ENCODE measurements at places on chromosomes 3 and 15.

GRCh38 chr3:194671511-194671899, 486 bp downstream of the LSG1 start:
- DNase-seq, result no peak

DNA sequence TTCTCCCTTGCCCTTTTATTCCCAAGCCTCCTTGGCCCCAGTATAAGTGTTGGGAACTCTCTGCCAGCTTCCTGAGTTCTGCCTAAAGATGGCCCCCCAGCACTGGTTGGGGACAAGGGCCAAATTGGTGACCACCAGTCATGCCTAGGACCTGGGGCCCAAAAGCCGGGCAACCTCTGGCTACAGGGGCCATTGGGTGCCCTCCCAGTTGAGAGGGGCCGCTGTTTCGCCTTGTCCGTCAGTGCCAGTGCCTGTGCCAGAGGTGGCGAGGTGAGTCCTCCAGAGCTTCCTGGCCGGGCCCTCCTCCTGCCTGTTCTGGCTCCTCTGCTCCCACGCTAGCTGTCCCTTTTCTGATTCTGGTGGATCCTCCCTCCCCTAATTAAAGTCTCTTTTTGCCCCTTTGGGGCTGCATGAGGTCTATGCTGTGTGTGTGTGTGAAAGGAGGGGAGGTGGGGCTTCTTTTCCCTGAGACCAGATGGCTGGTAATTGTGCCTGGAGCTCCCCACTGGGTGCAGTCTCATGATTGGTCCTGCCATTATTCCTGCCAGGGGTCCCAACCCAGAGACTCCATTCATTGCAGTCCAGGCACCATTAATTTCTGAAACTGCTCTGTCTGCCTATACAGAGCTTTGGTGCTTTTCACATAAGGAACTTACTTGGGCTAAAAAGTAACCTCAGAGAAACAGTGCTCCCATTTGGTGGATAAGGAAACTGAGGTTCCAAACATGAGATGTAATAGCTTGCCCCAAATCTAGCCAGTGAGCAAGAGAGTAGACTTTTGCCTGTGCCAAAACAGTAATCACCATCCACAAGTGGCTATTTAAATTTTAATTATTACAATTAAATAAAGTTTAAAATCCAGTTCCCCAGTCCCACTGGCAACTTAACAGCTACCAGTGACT, 3.1 kb upstream of the TTLL3 start:
- DNase-seq, result no peak

DNA sequence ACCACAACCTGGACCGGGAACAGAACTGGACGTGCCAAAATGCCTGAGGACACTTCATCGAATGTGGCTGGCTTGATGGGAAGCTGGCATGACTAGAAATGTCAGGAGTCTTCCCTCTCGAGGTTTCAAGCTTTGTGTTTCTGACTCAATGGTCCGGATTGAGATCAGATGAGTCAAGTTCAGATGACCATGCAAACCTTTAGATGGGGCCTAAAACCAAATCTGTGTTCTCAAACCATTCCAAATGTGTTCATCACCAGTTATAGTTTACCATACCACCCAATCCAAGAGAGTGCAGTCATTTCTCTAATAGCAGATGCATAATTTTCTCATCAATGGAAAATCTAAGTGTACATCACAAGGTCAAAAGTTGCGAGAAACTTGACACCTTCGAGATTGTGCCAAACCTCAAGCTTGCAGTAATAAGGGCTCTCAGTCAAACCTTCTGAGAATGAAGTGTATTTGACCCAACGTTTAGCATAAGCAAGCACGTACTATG, 369.1 kb downstream of the RORA start:
- no peak for DNase-seq

DNA sequence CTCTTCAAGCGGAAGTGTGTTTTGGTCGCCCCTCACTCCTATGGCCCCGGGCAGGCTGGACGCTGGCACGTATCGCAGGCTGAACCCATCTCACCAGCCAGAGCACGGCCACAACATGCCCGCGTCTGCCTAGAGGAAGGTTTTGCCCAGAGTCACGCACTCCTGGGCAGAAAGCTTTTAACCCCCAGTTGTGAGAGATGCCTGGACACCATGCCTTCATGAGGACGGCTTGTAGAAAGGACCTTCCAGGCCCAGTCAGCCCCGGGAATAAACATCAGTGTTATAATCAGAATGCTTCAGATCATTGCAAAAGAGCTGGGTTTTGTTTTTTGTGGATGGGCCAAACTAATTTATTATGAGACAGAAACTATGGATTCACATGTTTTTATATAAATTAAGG, 16.5 kb downstream of the CYFIP1 start:
- DNase-seq, result no peak

DNA sequence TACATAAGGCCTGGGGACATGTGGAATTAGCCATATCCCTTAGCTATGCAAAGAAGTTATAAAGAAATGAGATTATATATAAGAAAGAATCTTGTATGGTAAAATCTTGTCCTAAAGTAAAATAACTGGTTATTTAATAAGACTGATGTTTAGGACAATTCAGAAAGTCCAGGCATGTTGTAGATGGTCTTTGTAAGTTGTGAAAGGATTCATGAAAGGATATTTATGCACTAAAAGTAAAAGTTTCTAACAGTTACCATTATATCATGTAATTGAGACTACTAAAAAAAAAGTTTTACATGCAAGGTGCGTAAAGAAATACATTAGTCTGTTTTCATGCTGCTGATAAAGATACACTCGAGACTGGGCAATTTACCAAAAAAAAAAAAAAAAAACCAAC, 146.3 kb downstream of the FMN1 start:
- no peak for DNase-seq

- DNase-seq, result no peak
These were observed 149.6 kb upstream of the TLE3 start for GRCh38 chr15:70247281-70247680.

GRCh38 chr3:72951259-72951722, 45.3 kb upstream of the PPP4R2 start:
- DNase-seq, result no peak

DNA sequence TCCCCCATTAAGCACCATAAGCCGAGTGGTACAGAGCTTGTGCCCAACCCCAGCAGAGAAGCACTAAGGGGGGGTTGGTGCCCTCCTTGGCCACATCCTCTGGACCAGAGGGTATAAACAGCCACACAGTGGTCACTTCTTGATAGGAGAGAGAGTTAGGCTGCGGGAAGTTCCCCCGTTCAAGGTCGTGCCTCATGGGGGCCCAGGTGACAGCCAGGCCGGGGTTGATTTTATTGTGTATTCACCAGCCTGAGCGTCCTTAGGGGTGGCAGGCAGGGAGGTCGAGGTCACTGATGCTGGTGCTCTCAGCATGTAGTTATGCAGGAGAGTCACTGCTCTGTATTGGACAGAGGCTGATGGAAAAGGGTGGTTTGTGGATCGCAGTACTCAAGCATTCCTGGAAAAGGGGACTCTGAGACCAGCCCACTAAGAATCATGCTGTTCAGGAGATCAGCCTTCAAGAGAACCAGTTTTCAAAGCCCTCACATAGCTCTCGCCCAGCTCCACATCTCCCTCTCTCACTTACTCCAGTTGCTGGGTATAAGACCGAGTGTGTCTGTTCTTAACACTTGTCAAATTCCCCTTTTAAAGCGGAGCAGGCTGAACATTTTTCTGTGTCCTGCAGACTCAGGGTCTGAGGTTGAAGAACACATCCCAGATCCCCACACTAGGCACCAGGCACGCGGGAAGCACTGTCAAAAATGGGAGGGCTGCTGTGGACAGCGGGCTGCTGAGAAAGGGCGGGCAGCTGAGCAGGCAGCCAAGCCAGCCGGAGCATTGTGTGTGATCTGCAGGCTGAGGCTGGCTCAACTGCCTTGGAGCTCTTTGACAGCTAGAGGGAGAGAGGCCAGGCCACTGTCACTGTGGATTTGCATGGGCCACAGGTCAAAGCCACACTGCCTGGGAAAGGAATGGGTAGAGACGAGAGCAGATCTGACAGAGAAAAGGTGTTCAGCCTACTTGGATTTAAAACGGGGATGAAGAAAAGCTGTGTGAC, 279.3 kb upstream of the LRRFIP2 start:
- no peak for DNase-seq

DNA sequence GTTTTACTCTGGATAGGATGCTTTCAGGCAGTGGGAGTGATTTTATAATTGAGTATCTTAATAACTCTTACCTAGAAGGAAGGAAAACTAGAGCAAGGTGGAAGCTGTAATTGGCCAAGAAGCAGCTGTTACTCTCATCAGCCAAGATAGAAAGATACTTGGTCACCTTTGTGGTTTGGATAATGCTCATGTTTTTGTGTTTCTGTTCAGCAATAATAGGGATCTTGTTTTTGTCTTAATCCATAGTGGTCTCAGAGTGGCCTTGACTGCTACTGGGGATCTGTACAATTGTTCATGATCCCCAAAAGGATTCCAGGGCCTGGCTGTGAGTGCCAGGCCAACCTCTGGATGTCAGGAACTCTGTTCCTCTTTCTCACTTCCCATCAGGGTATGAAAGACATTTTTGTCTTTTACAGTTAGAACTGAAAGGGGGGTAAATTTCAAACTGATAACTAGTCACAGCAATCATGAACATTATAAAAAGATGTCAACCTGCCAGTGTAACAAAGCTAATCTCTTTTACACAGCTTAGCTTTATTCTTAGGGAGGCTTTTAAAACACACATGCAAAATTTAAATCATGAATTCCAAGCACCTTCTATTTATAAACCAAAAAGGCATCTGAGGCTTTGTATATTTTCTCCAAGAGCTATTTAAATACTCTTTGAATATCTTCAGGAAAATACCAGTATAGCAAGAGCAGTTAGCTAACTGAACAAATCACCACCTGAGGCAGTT, 6.0 kb downstream of the UBL7 start:
- DNase-seq, result no peak

DNA sequence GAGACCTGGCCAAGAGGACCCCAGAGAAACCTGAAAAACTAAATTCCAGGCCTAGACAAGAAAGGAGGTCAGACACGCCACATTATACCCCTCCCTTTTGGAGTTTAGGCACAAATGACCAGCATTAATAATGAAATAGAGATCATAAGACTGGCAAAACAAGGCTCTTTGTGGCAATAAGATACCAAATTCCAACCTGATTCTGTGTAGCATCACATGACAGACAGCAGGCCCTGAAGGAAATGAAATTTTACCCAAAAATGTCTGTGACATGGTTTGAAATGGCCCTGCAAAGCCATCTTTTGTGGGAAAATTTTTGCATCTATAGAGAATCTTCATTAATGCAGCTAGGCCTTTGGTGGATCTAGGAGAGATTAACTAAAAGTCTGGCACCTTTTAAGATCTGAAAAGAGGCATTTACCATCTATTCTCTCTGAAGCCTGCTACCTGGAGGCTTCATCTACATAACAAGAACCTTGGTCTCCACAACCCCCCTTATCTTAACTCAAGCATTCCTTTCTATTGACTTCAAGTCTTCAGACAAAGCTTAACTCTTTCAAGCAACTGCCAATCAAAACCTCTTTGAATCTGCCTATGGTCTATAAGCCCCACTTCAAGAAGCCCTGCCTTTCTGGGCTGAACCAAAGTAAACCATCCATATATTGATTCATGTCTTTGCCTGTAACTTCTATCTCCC, 8.0 kb downstream of the FAM174B start:
- DNase-seq, result no peak

DNA sequence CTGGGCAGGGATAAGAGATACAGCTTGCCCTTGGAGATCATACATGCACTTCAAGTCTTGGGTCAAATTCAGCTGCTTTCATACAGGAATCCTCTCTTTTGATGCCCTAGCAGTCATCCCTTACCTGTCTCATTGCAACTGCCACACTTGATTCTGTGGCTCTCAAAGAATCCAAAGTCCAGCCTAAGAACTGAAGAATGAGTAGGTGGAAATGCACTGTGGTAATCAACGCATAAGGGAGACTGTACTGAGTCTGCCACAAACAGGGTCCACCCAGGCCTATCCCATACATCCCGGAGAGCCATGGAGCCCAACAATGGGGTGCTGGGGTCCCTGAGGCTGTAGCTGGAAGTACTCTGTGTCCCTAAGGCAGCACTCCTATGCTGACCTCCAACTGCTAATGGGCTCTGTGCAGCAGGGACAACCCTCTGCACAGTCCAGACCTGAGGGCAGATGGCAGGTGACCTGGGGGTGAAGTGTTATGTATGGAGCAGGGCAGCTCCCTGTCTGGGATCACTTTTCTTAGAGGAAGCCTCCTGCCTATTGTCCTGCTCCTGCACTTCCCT, 1.7 kb upstream of the VPS18 start:
- DNase-seq, result no peak

- DNase-seq, result no peak
These were observed 2.8 kb downstream of the RRP9 start for GRCh38 chr3:51938780-51939425.

Data from GM12891 (cell line).